ENCODE measurements at places on chromosomes 7 and 10.

- no peak for DNase-seq
Measured at GRCh38 chr7:150799741-150800580, at the start of gene TMEM176B. Gene TMEM176B (minus strand): TSS chr7:150800364. CDS start chr7:150796569, 3,795 bp downstream.

- no peak for DNase-seq
Measured at GRCh38 chr7:147029953-147030352, 913.4 kb downstream of the CNTNAP2 start.

- no peak for DNase-seq
Measured at GRCh38 chr7:41732843-41733306, 30.0 kb upstream of the INHBA start.

- no peak for DNase-seq
Measured at GRCh38 chr7:135757719-135758411, 9.3 kb upstream of the FAM180A start.

- no peak for DNase-seq
Measured at GRCh38 chr10:86117051-86117450, 249.5 kb downstream of the GRID1 start.

GRCh38 chr7:8221567-8221966 lies 40.4 kb downstream of the ICA1 start:
- DNase-seq, result no peak

DNA sequence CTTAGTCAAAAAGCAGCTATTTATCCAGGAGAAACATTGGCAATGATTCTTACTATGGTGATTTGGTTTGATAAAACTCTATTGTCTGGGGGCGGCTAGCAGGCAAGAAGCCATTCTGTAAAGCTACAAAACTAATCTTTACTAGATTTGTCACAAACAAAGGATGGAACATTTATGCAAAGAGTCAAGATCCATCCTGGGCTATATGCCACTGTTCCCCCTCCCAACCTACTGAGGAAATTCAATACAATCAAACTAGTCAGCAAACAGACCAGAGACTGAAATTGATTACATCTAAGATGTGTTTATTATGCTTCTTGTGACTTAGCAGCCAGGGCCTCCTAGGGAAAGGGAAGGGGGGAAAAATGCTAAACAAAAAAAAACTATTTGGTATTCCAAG lies 397.6 kb downstream of the GPAM start:
- no peak for DNase-seq

DNA sequence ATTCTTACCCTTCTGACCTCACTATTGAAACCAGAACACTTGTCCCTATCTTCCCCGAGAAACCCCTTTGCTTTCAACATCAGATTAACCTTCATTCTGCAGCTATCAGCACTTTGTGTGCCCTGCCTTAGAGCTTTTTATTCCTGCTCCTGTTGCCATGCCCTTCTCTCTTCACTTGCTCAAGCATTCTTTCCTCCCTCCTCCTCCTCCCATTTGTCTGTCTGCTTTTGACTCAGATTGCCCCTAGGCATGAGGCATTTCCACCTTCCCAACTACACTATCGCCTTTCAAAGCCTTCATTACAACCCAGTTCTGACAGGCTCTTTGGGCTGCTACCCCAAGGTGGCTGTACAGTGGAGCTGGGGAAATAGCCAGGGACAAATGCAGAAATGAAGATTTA lies 143.3 kb downstream of the SLC25A13 start:
- DNase-seq, result no peak

GRCh38 chr7:82965088-82966036 lies 197.3 kb downstream of the PCLO start:
- no peak for DNase-seq

- no peak for DNase-seq
Measured at GRCh38 chr7:35805876-35806275, 5.0 kb downstream of the SEPTIN7 start.

- no peak for DNase-seq
Measured at GRCh38 chr7:68200051-68200670, 1203.5 kb downstream of the TYW1 start.

DNA sequence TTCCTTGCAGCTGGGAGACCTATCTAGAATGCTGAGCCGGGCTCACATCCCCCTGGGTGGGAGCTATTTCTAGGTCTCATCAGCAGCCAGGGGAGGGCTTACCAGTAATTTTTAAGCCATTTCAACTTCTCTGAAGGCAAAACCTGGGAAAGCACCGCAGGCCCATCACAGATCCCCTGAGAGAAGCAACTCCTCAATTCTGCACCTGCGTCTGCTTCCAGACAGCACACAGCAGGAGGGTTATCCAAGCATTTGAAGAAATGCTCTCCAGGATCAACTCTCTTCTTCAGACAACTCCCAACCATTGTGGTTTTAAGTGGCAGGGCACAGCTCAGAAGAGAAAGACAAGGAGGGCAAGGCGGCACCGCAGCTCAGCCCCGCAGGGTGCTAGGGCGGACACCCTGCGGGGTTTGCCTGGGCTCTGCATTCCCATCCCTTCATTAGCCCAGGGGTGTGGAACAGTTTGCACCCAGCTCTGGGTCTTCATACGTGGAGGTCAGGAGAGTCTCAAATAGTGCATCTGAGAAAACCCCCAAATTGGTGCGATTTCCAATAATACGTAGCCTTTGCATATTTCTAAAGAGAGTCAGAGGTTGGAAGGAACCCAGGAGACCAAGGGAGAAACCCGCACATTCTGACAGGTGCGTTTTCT lies 618.7 kb downstream of the DNAJB6 start:
- DNase-seq, result no peak

DNA sequence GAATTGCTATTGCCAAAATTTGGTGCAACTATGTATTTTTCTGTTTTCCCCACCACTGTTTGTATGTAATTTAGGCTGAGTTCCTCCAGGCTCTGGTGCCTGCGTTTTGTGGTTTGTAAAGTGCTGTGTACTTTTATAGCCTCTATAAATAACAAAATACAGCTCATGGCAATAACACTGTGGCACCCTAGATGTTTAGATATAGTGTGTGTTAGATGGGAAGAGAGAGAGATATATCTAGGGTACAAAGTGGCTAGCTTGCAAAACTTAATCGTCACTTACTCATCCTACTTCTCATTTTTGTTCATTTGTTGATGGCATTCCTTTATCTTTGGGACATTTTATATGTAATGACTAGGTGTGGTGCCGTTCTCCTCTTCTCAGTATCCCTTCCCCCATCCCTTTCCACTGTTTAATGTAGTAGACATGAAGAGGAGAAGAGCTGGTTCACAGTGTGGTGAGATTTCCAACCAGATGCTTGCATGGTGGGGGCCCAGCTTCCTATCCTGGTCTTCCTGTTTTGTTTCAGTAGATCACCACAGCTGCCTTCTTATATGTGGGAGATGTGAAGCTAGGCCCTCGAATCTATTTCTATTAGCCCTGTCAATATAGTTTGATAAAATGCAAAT lies 115.0 kb downstream of the SND1 start:
- no peak for DNase-seq

GRCh38 chr7:151226560-151226874 lies 488 bp downstream of the ABCF2 start:
- DNase-seq, result no peak

DNA sequence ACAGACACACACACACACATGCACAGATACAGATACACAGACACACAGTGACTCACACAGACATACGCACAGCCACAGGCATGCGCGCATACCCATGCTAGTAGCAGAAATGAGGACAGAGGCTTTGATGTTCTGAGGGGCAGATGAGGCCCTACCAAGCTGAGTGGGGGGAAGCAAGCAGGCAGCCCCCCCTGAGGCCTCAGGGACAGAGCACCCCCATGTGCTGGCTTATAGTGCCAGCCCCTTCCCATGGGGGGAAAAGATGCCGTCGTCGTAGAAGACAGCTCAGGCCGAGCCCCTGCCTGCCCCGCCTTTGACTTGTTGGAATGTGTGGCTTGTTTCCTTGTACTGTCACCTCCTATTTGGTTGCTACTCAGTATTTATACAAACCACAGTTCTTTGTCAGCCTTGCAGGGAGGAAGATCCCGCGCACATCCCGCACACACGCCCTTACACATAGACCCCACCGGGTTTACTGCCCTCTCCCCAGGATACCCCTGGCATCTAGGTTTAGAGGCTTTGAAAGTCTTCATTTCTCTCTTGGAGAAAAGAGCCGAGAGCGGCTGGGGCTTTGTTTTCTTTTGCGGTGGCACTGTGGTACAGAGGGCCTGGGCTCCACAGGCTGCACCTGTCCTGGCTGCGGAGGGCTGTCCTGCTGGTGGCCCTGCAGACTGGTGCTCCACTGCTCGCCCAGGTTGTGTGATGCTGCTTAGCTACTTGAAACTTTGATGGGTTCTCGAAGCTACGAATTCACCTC lies 112.5 kb downstream of the DOCK1 start:
- DNase-seq, result no peak

GRCh38 chr10:111698711-111699110 lies 484.9 kb downstream of the GPAM start:
- DNase-seq, result no peak

DNA sequence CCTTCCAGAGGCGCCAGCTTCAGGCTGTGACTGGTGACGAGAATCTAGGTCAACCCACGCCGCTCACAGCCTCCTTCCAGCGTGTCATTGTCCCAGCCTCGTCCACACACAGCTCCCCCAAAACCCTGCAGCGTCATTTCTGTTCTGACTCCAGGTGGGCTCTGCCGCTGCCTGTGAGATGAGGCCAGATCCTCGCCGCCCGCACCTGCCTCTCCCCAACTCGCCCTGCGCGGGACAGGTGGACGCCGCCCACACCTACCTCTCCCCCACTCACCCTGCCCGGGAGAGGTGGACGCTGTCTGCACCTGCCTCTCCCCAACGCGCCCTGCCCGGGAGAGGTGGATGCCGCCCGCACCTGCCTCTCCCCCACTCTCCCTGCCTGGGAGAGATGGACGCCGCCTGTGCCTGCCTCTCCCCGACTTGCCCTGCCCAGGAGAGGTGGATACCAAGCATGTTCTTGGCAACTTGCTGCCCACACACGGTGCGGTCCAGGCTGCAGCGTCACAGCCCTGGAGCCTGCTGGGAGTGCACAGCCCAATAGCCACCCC lies 32.0 kb upstream of the CFAP46 start:
- DNase-seq, result no peak

DNA sequence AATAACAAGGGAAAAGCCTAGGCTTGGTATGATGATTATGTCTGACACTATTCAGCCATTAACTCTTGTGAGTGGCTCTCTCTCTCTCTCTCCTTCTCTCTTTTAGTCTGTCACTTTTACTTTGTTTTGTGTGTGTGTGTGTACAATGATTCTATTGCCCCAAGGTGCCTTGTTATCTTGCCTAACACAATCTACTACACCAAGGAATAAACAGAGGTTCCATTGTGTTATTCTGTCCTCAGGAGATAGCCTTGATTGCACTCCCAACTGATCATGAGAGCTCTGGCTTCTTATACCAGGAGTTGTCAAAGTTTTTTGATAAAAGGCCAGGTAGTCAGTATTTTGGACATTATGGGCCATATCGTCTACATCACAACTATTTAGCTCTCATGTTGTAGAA lies 123.4 kb upstream of the CALCR start:
- DNase-seq, result no peak

- no peak for DNase-seq
Measured at GRCh38 chr7:1812509-1813393, 142.7 kb downstream of the ELFN1 start.

DNA sequence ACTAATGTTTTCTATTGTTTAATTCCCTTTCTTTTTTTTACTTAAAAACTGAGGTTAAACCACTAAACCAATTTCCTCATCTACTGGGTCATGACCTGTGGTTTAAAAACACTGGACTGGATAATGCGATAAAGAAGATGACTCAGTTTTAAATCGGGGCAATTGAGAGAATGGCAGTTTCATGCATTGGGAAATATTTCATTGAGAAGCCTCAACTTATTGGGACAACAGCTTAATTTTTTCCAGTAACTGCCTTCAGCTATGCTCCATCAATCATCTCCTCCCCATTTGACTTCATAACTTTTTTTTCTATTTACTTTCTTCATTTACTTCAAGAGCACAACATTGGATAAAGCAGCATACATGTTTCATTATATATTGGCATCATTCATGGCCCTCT lies 61.8 kb upstream of the MET start:
- no peak for DNase-seq

GRCh38 chr7:158676171-158676840 lies 28.3 kb downstream of the NCAPG2 start:
- DNase-seq, result no peak

DNA sequence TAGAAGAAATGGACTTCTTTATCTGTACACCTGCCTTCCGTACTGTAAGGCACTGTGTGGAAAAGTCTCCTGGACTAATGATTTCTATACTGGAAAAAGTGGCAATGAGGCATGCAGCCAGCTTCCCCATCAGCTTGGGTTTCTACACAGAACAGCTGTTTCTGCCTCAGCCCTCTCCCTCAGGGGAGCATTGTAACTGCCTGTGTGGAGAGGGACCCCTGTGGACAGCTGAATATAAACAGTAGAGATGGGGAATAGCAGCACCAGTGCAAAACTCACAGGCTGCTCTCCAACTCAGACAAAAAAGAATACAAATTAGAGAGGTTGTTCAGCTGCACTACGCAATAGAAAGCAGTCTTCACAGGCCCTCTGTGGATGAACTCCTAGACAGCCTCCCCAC lies 451.3 kb upstream of the MBL2 start:
- DNase-seq, result no peak

DNA sequence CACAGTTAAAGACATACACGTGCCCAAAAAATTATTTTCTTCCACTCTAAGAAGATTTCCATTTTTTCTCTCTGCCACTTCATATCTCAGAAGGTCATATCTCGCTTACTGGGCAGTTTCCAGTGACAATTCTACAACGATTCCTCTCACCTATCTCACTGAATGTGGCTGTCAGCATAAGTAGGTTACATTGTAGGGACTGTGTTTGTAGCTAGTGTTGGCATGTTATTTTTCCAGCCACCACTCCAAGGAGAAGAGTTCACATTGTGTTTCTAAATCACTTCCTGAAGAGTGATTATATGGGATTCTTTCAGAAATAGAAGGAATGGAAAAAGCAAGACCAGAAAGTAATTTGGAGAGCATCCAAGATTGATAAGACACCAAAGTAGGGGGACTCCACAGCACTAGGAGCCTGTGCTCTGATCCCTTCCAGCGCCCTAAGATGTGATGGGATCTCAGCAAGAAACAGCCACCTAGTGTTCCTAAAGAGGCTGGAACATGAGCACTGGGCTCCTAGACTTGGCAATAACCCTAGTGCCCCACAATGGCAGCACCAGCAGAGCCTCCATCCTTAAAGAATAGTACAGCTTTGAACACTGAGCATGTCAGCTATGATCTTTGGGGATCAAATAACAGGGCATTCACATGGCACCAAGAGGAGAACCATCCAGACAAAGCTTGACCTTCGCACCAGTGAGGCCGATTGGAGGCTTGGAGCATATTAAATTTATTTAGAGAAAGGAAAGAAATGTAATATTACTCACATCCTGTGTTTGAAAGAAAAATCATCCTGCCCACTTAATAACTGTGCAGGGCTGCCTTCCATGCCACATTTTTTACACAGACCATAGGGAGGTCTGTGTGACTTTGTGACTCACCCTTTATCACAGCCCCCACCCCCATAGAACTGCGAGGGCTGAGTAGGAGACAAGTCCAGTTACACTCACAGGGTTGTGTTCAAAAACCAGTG lies 51.8 kb downstream of the CAV1 start:
- no peak for DNase-seq

DNA sequence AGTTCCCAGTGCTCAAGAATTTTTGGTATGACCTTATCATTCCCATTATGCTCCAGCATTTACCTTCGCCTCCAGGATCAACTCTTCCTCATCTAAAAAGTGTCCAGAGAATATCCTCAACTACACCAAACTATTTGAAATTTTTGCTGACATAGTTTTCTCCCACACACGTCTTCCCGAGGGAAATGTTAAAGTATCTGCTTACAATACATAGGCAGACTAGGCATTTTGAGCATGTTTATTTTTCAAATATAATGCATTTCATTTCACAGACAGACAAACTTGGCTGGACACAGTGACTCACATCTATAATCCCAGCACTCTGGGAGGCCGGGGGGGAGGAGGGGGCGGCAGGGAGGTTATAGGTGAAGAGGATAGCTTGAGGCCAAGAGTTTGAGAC lies 177.1 kb upstream of the TRIM24 start:
- no peak for DNase-seq

Measured in activated CD4-positive, alpha-beta T cell treated with anti-CD3 and anti-CD28 coated beads for 24 hours (primary cell).